ENCODE measurements at places on chromosomes 7 and 10.

DNA sequence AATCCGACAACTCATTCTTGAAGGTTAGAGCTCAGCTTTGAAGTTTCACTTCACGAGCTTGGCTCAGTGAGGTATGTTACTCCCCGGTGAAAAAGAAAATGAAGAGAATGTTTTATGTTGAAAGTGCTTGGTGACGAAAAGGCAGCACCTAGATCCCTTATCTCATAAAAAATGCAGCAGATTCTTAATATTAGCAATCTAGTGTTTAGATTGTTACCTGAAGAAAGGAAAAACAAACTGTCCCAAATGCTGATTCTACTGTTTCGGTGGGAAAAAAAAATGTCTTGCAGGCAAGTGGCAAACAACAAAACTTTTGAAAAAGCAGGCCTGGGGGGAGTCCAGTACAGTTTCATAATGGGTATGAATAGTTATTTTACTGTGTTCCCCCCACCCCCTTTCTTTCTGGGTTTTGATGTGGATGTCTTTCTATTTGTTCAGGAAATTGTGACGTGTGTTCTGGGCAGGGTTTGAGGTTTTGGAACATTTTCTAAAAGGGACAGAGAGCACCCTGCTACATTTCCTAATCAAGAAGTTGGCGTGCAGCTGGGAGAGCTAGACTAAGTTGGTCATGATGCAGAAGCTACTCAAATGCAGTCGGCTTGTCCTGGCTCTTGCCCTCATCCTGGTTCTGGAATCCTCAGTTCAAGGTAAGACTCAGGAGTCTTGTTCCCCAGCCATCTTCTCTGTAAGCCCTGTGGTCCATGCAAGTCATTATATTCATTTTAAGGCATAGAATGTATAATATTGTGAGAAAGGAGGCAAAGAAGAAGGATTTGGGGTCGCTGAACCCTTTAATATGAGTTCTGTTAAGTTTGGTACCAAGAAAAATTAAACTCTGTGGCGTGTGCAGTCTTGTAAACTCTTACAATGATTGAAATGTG, at the start of gene SRGN:
Gene SRGN (plus strand): TSS at position 514 of the 881 bp plus-strand sequence. CDS start 55 bp downstream, at position 569.
- DNase-seq: no peak

DNA sequence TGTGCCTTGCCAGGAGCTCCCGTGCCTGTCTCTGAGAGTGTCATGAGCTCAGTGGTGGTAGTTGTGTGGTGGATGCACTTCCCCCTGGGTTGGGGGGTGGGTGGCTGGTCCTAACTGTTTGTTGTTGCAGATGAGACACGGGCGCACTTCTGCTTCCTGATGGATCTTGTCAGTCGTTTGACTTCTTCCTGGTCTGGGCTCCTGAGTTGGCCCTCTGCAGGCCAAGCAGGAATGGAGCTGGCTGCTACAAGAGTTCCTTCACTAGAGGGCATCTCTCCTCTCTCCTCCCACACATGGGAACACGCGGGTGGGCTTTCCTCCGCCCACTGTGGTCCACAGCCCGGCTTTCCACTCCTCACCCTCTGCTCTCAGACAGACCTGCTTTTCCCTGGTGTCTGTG, 82.0 kb downstream of the BMS1 start:
- DNase-seq: no peak

DNA sequence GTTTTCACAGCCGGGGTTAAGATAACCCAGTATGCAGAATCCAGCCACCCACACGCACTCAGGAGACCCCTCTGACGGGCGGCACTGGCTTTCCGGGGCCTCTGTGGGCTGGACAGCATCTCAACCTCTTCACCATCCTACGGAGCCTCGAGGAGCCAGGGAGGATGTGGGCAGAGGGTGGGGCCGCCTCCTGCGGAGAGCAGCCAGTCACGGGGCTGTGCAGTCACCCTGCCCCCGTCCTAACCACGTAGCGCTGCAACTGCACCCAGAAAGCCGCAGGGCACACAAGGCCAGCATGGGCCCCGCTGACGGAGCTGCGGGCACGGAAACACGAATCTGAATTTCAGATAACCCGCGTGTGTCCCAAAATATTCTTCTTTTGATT, 270.3 kb downstream of the ELFN1 start:
- DNase-seq: no peak

DNA sequence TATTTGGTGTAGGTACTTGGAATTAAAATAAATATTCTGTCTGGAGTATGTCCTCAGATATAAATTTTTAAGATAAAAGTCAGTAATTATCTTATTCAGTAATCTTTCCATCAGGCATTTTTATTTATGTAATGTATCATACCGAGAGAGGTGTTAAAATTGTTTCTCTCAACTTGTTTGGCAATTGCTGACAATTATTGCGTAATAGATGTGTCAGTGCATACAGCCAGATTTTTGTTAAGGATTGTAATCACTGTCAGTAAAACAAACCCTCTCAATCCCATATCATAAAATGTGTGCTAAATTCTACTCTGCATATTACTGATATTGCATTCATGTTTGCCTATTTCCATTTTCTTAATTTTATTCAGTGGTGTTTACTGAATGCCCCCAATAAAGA, 69.2 kb downstream of the CNTNAP2 start:
- no peak for DNase-seq

DNA sequence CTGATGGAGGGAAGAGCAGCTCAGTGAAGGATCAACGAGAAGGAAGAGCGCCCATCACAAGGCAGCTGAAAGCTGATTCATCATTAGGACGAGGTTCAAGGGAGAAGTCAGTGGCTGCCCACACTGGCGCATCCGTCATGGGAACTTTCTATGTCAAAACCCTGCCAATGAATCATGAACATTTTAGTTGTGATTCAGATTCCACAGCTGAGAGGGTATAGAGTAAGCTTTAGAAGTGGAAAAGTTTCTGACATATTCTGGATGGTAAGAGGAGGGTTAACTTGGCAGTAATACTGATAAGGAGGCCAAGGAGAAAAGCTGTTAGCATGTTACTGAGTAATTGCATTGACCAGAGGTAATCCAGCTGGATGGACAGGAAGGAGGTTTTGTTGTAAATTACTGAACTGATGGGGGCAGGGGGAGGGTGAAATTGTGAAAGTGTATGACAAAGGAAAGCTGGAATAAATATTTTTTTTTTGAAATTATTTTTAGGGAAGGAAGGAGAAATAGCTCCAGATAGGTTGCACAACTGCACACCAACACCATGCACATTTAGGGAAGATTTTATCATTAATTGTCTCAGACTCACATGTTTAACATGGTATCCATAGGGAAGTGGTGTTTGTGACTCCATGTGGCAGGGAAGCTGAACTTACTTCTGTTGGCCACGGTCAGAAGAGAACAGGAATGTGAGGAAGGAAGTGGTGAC, 78.3 kb upstream of the NRP1 start:
- peak; percentile 57 for DNase-seq

DNA sequence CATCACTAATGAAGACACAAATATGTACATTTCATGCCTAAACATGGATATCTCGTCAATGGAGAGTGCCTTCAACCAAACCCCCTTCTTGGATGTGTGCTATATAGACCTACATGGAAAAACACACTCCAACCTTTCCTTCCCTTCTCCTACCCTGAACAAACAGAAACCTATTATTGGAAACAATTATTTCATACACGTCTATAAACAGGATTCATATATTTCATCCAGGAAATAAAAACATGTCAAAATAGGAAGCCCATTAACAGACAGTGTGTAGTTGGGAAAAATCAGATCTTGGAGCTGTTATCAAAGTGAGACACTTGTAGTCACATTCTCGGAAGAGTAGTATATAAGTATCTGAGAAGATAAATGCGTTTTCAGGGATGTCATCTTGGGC, 81.1 kb downstream of the NRP1 start:
- DNase-seq: no peak

- DNase-seq: no peak
These were observed 104.5 kb upstream of the PCLO start for GRCh38 chr7:83267141-83267631.

- DNase-seq: no peak
These were observed 27.1 kb downstream of the MDH2 start for GRCh38 chr7:76074972-76075370.

GRCh38 chr10:47305566-47305965, 5.6 kb downstream of the GDF10 start:
- no peak for DNase-seq

DNA sequence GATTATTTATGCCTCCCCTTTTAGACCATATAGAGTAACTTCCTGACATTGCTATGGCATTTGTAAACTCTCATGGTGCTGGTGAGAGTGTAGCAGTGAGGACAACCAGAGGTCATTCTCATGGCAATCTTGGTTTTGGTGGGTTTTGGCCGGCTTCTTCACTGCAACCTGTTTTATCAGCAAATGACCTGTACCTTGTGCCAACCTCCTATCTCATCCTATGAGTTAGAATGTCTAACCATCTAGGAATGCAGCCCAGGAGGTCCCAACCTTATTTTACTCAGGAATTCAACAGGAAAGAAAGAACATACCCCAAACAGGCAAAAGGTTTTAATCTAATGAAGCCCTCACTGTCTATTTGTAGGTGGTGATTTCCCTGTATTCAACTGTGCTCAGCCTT, 205.4 kb upstream of the YAE1 start:
- DNase-seq: no peak

DNA sequence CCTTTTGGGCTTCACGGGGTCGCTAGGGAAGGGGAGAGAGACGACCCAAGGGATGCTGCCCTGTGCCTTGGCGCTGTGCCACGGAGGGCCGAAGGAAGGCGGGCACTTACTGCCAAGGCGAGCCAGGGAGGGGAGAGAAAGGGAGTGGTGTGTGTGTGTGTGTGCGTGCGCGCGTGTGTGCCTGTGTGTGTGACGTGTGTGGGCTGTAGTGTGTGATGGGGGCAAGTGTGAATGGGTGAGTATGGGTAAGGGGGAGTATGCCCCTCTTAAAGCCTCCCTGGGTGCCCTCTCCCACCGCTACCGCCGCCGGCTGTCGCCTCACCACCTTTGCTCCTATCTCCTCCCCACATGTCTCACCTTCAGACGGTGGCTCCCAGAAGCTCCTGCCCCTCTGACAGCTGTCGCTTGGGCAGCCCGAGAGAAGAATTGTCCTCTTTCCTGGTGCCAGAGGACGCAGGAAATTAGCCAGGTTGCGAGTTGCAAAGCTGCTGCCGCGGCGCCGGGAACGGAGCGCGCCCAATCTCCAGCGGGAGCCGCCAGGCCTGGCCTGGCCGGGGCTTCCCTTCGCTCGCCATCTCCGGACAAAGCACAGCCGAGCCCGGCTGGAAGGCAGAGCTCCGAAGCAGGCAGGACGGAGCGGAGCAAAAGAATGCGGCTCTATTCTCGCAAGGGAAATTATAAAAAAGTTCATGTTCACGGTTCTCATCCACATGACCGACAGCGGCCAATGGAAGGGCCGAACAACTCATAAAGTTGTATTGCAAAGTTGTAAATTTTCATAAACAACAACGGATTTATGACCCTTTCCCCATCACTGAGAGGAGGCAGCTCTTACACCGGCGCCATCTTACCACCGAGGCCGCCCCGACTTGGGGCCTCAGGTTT, at the start of gene HOXA3:
Gene HOXA3 (minus strand): TSS at position 653 of the 885 bp plus-strand sequence. CDS start 41,943 bp downstream, outside the sequence.
- no peak for DNase-seq

- no peak for DNase-seq
These were observed 11.0 kb upstream of the PIP start for GRCh38 chr7:143120691-143121405.

- no peak for DNase-seq
These were observed 38.8 kb upstream of the CACUL1 start for GRCh38 chr10:118793545-118793944.

DNA sequence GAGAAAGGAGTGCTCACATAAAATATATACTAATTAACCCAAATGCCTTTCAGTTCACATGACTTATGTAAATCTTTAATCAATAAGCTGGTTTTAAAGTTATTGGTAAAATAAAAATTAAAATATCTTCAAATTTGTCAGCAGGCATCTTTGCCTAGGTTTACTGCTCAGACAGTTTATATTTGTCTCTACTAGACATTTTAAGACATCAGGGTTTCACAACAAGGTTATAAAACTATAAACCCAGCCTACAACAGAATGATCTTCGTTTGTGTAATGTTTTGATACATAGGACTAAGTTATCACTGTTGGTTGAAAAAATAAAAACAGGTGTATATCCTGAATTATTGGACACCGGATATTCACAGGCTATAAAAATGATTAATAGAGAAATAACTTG, 67.4 kb downstream of the TYW1B start:
- no peak for DNase-seq

- DNase-seq: no peak
These were observed 36.9 kb downstream of the TNPO3 start for GRCh38 chr7:129017933-129018538.

- no peak for DNase-seq
These were observed 28.6 kb downstream of the PLA2G12B start for GRCh38 chr10:72925951-72926465.

- no peak for DNase-seq
These were observed 132.4 kb upstream of the RHEB start for GRCh38 chr7:151652111-151652510.

- DNase-seq: no peak
These were observed 45.3 kb downstream of the RCC1L start for GRCh38 chr7:75028299-75028698.

DNA sequence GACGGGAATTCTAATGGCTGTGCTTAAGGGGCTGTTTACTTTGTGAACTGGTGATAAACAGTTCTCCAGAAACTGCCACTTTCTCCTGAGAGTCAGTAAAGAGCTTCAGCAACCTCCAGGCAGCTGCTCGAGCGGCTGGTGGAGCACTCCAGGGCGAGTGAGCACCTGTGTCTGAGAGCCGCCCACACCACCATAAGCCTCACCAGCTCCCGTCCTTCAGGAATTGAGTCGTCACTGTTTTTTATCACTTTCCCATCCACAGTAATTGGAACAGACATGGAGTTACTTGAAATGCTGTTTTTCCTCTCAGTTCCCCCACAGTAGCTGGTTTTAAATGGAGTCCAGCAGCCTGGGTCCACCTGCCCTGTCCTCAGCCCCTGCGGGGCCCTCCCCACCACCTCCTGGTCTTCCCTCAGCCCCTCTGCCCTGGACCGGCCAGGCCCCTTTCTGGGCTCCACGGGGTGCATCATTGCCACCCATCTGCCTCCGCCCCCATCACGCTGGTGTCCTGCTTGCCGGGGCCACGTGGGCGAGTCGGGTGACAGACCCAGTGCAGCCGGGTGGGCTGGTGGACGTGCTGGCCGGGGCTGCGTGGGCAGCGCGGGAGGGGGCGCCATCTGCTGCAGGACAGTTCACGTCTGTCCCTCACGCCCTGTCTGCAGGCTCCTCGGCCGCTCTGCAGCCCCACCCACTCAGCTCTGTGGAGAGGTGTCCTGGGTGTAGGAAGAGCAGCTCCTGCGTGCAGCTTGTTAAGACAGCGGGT, 56.0 kb downstream of the NKX6-2 start:
- no peak for DNase-seq

- no peak for DNase-seq
These were observed 7.2 kb upstream of the GRID1 start for GRCh38 chr10:86373828-86374227.

GRCh38 chr7:96187735-96188134, 134.2 kb downstream of the SLC25A13 start:
- DNase-seq: no peak
